ENCODE measurements at places on chromosomes 13 and 19.

DNA sequence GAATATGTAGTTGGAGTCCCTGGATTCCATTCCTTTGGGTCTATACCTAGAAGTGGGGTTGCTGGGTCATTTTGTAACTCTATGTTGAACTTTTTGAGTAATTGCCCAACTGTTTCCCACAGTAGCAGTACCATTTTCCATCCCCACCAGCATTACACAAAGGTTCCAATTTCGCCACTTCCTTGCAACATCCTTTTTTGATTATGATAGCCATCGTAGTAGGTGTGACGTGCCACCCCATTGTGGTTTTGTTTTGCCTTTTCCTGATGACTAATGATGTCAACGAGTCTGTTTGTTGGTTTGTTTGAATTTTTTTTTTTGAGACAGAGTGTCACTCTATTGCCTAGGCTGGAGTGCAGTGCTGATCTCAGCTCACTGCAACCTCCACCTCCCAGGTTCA, 3.3 kb upstream of the PEX11G start:
- DNase-seq, result peak; percentile 77

DNA sequence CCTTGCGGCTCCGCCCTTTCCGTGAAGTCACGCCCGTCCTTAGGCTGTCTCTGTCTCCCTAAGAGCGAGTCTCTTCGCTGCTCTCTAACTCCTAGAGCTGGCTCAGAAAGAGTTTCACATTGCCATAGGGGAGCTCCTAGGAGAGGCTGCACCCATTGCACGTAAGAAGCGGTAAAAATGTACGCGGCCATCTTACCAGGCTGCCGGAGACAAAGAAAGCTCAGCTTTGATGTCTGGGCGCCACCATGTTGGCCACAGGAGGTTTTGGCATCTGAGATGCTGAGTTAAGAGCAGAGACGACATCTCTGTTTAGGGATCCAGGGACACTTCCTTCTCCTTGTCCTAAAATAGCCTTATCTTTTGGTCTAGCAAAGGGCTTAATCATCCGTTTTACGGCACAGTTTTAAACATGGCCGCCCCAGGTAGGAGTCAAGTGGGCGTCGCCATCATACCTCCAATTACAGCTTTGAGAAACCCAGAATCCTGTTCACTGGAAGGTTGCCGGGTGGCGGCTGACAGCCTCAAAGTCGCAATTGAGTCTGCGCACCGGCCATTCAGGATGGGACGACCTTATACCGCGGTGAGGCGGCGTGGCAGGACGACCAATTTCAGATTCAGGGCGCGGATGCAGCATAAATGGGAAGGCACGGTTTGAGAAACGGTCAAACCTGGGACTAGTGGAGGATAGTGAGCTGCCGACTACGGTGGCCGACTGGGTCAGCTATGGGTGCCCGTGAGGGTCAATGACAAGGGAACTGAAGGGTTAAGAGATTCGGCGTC, at the start of gene ZNF793:
Gene ZNF793, plus strand, starts transcription at position 553 of the 780 bp plus-strand sequence. CDS start 16,501 bp downstream, outside the sequence.
- DNase-seq, result no peak

GRCh38 chr13:109383683-109384082, 402.7 kb downstream of the IRS2 start:
- DNase-seq, result no peak

- DNase-seq, result no peak
Measured at GRCh38 chr13:40777809-40778175, 6.8 kb upstream of the MRPS31 start.

- no peak for DNase-seq
Measured at GRCh38 chr13:64000321-64000720, 2584.7 kb upstream of the PCDH20 start.

DNA sequence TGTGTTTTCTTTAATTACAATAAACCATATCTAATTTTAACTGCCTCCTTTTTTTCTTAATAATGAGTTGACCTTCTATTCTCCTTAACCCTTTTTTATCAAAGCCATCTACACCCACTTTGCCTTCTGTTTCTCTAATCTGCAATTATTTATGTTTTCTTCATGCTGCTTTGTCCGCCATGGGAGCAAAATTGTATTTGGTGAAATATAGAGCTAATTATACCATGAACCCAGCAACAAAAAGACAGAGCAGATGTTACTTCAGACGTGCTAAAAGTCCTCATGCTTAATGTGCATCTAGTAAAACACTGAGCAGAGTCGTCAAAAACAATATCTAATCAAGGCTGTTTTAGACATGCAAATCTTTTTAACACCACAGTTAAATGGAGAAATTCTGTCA, 264.7 kb downstream of the DACH1 start:
- no peak for DNase-seq

DNA sequence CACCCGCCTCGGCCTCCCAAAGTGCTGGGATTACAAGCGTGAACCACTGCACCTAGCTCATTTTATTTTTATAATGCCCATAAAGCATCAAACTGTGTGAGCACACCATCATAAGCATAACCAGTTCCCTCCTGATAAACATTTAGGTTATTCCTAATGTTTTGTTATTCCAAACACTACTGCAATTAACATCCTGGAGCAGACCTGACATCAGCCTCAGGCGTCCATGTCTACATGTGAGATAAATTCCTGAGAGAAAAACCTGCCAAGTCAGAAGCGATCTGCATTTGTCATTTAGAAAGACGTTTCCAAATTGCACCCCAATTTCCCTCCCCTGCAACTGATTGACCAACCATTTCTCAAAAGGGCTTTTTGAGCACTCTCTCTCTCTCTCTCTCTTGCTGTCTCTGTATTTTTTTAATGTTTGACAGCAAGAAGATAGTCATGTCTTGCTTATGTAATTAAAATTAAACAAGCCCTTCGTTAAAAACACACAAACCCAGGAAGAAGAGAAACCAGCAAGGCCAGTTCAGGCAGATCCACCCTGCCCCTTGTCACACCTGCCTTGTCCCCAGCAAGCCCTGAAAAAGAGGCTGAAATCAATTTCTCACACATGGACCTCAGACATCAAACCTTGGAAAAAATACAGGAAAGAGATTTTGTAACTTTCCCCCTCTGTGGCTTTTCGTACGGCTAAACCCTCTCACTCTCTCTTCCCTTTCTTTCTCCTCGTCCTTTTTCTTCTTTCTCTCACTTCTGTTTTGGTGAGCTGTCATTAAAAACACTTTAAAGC, 9.9 kb downstream of the LYPD3 start:
- no peak for DNase-seq

GRCh38 chr13:110480161-110480560, 81.4 kb downstream of the RAB20 start:
- DNase-seq, result no peak

DNA sequence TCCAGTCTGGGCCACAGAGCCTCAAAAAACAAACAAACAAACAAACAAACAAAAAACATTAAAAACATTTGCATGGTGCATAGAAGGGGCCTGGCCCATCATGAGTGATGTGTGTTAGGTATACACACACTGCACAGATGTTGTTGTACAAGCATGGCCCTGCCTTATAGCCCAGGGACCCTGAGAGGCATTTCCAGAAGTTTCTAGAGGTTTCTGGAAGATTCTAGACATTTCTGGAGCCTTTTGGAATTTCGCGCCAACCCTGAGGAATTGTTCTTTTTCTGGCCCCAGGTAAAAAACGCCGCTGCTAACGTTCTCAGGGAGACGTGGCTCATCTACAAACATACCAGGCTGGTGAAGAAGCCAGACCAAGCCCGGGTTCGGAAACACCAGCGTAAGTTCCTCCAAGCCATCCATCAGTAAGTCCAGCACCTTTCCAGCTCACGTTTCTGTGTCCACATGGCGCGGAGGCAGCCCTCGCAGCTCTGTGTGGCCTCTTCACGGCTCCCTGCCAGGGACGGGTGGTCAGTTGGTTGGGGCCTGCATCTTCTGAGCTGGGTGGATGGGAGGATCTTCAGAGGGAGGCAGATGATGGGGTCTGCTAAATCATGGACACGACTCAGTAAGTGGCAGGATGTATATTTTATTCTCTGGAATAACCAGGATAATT, 18.4 kb upstream of the ARRDC2 start:
- DNase-seq, result no peak

GRCh38 chr19:16376649-16377048, 52.0 kb downstream of the KLF2 start:
- no peak for DNase-seq
